HFFc6 (cell line): ENCODE measurements at places on chromosomes 16 and 17. TPM values are rescaled to one million over a fixed set of nuclear protein-coding genes. Genes with fewer than 3 reads are reported as not detected.
A peak's percentile ranks its signal among the peaks of the same experiment; 100 is the strongest.

GRCh38 chr16:425740-426114, 278 bp downstream of the RAB11FIP3 start:
- H3K4me3 ChIP-seq, result peak overlapping the region; percentile 84; the same call in 1 of the 2 replicates
- peaks cover 38% of the 10 kb centered on the region for H3K4me1 ChIP-seq
- no peak overlapping the region for H3K27ac ChIP-seq
- H3K36me3 ChIP-seq, result no peaks in the 10 kb centered on the region
- no peaks in the 10 kb centered on the region for H3K27me3 ChIP-seq

DNA sequence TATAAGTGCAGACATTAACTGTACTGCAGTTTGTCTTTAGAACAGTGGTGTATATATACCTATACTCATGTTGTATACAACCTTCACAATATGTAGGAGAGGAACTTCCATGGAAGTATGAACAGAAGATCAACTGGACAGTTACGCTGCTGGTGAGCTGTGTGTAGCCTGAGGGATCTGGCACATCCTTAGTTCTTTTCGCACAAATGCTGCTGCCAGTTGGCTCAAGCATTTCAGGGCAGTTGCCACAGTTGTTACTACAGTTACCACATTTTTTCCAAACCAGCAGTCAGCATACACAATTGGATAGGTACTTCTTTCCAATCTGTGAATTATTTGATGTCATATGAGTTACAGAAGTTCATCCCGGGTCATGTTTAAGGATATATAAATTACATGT, 539.6 kb upstream of the HSBP1 start:
- H3K4me1 ChIP-seq, result no peaks in the 10 kb centered on the region
- no peak overlapping the region for H3K4me3 ChIP-seq
- H3K27me3 ChIP-seq, result peaks cover 2% of the 10 kb centered on the region; the same call in 1 of the 2 replicates
- no peak for DNase-seq

DNA sequence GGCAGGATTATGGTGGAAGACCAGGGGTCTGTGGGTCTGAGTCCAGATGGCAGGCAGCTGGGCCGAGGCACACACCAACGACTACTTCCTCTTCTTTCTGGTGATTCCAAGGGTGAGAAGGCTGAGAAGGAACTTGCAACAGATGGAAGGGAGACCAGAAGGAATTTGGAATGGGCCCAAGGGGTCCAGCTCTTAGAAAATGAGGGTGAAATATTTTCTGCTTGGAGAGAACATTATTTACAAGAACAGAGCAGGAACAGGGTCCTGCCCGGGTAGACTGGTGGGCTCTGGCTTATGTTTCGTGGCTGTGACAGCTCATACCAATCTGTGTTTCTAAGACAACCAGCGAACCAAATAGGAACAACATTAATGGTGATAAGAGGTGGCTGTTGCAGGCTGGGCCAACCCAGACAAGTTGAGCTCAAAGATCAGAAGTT, 36.6 kb downstream of the CCDC42 start:
- peaks cover 25% of the 10 kb centered on the region for H3K27me3 ChIP-seq
- DNase-seq, result no peak
- H3K27ac ChIP-seq, result no peak overlapping the region
- H3K36me3 ChIP-seq, result no peaks in the 10 kb centered on the region
- H3K4me3 ChIP-seq, result no peak overlapping the region

DNA sequence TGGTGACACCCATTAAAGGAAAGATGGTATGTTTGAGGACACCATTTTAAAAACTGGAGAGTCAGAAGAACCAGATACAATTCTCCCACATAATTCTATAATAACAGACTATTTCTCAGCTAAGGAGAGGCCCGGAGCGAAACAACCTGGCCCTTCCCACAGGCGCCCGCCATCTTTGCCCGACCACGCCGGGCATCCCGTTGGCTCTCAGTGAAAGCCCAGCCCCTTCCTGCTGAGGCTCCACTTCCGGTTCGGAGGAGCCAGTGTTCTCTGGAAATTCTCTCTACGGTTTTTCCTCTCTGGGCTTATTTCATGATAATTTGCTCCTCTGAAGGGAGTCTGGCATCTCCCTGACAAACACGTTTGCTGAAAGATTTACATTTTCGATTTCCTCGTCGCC, 175.7 kb downstream of the AXIN2 start:
- H3K4me3 ChIP-seq, result no peak overlapping the region
- H3K27me3 ChIP-seq, result peaks cover 12% of the 10 kb centered on the region
- H3K4me1 ChIP-seq, result peaks cover 20% of the 10 kb centered on the region
- H3K27ac ChIP-seq, result no peak overlapping the region
- DNase-seq, result no peak

GRCh38 chr17:55314784-55315491, 50.2 kb downstream of the HLF start:
- H3K36me3 ChIP-seq, result no peaks in the 10 kb centered on the region
- DNase-seq, result no peak

GRCh38 chr16:1511662-1512569, 18.8 kb downstream of the TELO2 start:
- DNase-seq, result no peak
- no peak overlapping the region for H3K4me3 ChIP-seq
- peaks cover 22% of the 10 kb centered on the region for H3K36me3 ChIP-seq
- no peaks in the 10 kb centered on the region for H3K4me1 ChIP-seq
- H3K27ac ChIP-seq, result no peak overlapping the region

The MSL1 gene
- total RNA-seq, result 66.2 to 74.9 TPM (median 66.7 TPM) in 3 replicates

The CLEC18C gene
- not detected in 3 replicates for total RNA-seq

The PRCD gene
- total RNA-seq, result not detected in 3 replicates

The CHST6 gene
- total RNA-seq, result 0.09 TPM in 1 of 3 replicates, not detected in the others

The TPPP3 gene
- 0.38 TPM in 1 of 3 replicates, not detected in the others for total RNA-seq

The KCNJ2 gene
- total RNA-seq, result 0.43 to 0.48 TPM (median 0.47 TPM) in 3 replicates

The BLMH gene
- total RNA-seq, result 22.4 to 24.3 TPM (median 23.0 TPM) in 3 replicates

The EPOP gene
- total RNA-seq, result 0.95 to 1.4 TPM (median 1.4 TPM) in 3 replicates
